Ammon's horn (tissue), 1 donor: ENCODE measurements at places on chromosomes 7 and 10.
A peak's percentile ranks its signal among the peaks of the same experiment; 100 is the strongest.

GRCh38 chr10:49119746-49120145 is 4.4 kb upstream of the VSTM4 start:
- no peak for DNase-seq

GRCh38 chr10:12811826-12812225 is 189.7 kb downstream of the CCDC3 start:
- DNase-seq: no peak

- peak; percentile 40 for DNase-seq
These were observed 13.4 kb downstream of the SGMS1 start for GRCh38 chr10:50610368-50610767.

DNA sequence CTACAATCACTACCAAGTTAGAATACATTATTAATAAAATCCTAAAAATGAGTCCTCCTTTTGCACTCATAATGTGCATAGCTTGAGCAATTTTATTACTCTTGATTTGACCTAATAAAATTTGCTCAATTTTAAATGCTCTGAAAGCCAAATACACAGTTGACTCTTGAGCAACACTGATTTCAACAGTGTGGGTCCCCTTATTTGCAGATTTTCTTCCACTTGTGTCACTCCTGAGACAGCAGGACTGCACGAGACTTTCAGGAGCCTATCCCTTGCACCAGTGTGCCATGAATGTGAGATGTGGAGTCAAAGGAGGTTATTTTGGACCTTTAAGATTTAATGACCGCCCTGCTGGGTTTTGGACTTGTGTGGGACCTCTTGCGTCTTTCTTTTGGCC is 23.2 kb downstream of the RNF216 start:
- DNase-seq: no peak

DNA sequence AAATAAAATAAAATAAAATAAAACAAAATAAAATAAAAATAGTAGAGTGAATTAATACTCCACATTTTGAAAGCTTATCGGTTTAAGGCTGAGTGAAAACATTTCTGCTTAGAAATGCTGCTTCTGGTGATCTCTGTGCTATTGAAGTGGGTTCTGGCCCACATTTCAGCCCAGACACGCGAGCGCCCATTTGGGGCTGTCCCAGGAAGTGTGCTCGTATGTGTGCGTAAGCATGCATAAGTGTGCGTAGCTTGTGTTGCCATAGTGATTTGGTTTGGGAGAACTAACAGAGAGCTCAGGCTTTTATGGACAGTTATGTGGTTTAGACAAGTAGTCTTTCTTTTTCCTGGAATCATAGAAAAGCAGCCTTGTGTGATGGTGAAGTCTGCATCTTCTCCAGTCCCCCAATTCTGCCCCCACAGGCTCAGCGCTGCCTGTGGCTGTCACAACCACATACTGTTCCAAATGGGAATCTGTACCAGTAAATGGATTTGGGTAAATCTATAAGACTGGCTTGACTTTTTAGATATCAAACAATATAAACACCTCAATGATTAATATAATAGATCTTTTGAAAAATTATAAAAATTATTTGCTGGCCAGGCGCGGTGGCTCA is 29.8 kb upstream of the PURB start:
- DNase-seq: peak; percentile 41

GRCh38 chr10:62113680-62114079 is 155.0 kb downstream of the RTKN2 start:
- DNase-seq: no peak

DNA sequence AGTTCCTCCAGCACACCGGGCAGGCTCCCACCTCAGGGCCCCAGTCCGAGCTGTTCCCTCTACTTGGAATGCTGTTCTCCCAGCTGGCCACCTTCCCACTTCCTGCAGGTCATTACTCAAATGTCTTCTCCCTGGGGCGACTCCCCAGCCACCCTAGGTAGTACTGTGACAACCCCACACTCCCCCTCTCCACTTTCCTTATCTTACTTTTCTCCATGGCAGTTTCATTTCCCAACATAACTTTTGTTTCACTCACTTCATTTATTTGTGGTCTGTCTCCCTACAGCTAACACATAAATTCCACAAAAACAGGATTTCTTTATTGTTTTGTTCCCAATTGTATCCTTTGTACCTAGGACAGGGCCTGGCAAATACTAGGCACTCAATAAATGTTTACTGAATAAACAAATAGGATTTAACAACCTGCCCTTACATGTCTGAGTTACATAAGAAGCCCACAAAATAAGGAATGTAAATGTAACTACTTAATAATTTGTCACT is 76.5 kb downstream of the JAZF1 start:
- DNase-seq: no peak

- DNase-seq: no peak
These were observed 26.8 kb upstream of the VAX1 start for GRCh38 chr10:117164592-117165537.

DNA sequence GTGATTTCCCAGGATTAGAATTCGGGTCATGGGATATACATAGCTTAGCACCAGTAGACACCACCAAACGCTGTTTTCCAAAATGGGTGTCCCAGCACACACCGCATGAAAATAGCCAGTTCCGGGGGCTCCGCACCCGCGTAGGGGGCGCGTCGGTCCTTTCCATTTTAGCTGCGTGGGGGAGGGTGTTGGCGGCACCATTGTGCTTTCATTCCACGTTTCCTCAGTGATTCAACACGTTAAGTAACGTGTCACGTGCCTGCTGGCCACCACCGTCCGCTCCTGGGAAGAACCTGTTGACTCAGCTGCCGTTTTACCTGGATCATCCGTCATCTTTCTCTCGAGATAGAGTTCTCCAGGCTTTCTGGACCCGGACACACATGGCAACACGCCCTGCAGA is 25.6 kb upstream of the ADGRA1 start:
- DNase-seq: no peak

DNA sequence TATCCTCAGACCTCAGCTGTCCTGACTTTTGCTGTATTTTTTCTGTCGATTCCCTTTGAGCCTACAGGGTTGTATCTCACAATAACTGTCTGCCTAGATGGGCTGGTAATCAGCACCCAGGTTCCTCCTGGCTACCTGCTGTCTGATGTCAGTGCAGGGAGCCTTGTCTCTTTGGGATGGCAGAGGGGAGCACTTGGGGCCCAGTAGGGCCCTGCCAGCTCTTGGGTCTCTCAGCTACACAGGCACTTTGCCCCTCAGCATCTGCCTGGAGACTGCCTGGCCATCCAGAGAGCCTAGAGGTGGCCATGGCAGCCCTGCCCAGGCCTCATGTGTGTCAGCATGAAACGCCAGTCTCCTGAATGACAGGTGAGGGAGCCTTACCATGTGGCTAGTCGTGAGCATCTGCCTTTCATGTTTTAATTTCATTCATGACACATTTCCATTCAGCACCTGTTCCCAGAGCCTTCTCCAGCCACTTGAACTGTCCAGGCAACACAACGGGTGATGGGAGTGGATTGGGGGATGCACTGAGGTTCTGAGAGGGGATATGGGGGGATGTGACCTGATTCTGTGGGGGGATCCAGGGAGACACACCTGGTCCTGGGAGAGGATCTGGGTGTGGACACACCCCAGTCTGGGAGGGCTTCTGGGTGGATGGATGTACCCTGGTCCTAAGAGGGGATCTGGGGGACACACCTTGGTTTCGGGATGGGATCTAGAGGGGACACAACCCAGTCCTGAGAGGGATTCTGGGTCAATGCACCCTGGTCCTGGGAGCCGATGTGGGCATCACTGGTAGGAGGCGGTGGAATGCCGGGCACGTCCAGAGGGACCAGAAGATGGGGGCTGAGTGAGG is 21.9 kb downstream of the ADCY1 start:
- DNase-seq: no peak

GRCh38 chr7:91543646-91544045 is 279.4 kb downstream of the FZD1 start:
- DNase-seq: no peak

DNA sequence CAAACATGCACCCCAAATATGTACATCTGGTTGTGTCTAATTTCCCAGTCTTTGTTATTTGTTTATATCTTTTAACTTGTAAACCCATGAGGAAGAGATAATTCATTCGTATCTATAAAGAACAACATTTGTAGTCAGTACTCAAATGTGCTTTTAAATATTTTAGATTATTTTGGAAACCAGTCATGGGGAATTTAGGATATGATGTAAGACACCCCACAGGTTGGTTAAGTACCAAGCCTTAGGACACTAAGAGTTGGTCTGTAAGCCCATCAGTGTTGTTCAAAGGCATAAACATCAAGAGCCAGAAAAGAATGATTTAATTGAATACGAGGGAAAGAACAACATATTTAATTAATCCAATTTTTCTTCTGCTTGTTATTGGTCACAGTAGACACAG is 421.1 kb upstream of the SEMA3C start:
- no peak for DNase-seq

DNA sequence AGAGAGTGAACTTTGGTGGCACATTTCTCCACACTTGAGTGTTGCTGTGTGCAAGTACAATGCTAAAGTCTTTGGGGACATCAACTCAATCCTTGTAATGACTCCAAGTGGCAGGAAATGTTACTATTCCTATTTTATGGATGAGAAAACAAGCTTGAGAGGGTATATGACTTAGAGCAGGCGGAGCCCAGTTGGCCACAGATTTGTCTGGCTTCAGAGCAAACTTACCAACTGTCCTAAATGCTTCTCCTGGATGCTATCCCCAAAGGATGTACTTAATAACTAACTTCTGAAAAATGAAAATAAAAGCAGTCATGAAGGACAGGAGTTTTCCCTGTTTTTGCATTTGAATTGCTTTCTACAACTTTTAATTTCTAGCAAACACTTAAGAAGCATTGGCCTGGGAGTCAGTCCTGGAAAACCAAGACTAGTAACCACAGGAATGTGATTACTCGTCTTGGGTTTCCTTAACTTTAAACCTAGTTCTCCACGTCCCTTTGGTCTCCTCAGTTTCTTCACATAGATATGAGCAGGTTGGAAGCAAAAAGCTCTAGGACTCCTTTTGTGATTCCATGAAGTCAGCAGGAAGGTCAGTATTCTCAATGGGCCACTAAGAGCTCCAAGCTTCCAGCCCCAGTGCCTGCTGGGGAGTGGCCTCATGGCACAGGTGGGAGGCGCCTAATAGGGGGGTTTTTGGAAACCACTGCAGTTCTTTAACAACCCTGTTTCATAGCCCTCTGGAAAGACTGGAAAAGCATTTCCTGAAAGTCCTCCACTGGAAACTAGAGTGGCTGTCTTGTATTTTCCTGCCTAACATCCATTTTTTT is 140.8 kb downstream of the GLCCI1 start:
- no peak for DNase-seq
